ENCODE measurements at places on chromosomes 6 and 20.

- DNase-seq, result no peak
These were observed 218.8 kb upstream of the MAP3K7 start for GRCh38 chr6:90805619-90806155.

- DNase-seq, result no peak
These were observed 22.3 kb downstream of the NRN1 start for GRCh38 chr6:5984150-5985089.

DNA sequence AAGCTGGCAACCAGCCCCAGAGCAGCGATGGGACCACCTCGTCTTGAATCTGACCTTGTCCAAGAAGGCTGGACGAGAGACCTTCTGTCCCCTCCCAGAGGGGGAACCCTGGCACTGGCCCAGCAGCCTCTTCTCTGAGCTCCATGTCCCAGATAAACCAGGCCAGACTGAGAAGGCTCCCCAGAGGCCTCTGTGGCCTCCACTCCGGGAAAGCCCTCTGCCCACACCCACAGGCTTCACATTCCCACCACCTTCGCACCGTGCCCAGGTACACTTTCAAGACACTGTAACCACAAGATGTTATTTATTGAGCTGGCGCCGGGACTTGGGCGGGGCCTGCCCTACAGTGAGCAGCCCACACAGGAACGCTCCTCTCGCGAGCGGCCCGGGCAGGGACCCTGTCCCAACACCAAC, 33.2 kb downstream of the ADA start:
- no peak for DNase-seq

DNA sequence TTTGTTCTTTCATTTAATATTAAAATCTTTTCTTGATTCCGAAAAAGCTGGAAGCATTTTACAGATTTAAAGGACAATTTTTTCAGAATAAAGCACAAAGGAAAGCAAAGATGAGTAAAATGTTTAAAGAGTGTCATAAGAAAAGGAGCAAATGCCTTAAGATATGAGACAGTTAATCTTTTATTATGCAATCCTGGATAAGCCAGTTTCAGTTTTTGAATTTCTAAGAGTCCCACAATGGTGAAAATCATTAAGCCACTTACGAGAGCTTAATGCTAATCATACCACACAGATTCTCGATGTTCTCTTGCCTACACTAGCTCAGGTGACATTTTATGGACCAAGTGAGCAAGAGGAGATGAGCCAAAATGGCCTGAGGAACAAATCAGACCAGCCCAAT, 103.7 kb upstream of the RNF217 start:
- no peak for DNase-seq

Measured in right hindlimb (tissue), 1 donor.